ENCODE measurements at places on chromosomes 7 and 10. TPM values are rescaled to one million over a fixed set of nuclear protein-coding genes. Genes with fewer than 3 reads are reported as not detected.

The VSTM2A gene
- total RNA-seq: 0.96 TPM

The GPR158 gene
- total RNA-seq: not detected

The ZNF12 gene
- total RNA-seq: 171 TPM

The RHBDD2 gene
- total RNA-seq: 79.7 TPM

The PIK3CG gene
- 7.4 TPM for total RNA-seq

The SRPK2 gene
- 18.3 TPM for total RNA-seq

The MLXIPL gene
- 17.3 TPM for total RNA-seq

The PRSS37 gene
- total RNA-seq: not detected

GRCh38 chr7:29105752-29106668 lies 40.3 kb downstream of the CPVL start:
- DNase-seq: no peak

- DNase-seq: no peak
Observed at GRCh38 chr7:110994028-110994967, 96.6 kb upstream of the LRRN3 start.

GRCh38 chr10:79230328-79230830 lies 116.9 kb upstream of the PPIF start:
- DNase-seq: no peak

- no peak for DNase-seq
Observed at GRCh38 chr10:48506147-48506917, 98.5 kb downstream of the ARHGAP22 start.

- no peak for DNase-seq
Observed at GRCh38 chr10:95964756-95965155, 57.0 kb downstream of the CC2D2B start.

GRCh38 chr7:87944547-87944946 lies 10.5 kb downstream of the ADAM22 start:
- DNase-seq: no peak

GRCh38 chr7:41416208-41416595 lies 286.7 kb downstream of the INHBA start:
- no peak for DNase-seq

DNA sequence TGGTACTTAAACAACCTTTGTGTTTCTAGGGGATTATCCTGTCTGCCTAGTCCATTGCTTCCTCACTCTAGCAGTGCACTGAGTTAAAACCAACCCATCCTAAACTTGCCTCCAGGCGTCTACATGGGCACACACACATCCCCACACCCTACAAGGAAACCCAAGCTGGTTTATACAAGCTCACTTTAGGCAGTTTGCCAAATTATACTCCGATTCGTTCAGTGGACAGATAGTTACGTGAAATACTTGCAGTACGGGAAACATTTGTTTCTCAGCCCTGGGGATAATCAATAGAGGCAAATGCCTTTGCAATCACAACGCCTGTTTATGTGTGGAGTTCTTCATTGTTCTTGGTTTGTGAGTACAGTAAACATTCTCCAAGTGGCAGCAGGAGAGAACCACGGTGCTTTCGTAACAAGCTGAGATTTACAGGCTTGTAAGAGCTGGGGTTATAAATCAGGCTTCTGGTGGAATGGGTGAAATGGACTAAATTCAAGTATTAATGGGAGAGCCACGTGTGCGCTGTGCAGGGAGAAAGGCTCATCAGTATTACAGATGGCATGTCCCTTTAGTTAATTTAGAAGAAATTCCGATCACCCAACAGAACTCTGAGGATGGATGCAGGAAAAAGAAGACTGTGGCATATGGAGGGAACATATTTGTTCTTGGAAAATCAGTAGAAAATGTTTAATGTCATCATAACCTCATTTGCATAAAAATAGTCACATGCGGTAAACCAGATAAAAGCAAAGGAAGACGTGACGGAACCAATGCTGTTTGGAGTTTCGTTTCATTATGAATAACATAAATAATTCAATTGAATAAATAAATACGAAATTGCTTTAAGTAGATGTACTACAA lies 217.1 kb downstream of the GALNT17 start:
- DNase-seq: no peak

GRCh38 chr7:34806831-34807230 lies 148.8 kb downstream of the NPSR1 start:
- DNase-seq: no peak

GRCh38 chr7:73904219-73905137 lies 43.5 kb downstream of the TMEM270 start:
- no peak for DNase-seq

DNA sequence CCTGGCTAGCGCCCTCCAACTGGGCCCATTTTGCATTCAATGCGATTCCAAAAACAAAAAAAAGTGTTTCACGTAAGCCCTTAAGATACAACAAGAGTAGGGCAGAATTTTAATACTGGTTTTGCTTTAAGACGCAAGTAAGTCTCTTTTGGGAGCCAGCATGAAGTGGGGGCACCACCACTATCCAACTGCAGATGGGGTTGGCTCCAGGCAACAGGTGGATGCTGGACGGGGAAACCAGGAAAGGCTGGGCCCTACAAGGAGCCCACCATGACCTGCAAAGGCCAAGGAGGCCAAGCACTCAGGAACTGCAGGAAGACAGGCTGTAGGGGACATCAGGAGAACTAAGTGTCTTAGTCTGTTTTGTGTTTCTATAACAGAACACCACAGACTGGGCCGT lies 86.5 kb upstream of the INSIG1 start:
- no peak for DNase-seq

- no peak for DNase-seq
Observed at GRCh38 chr7:117669818-117670217, 190.0 kb downstream of the CFTR start.

- peak; percentile 64 for DNase-seq
Observed at GRCh38 chr10:121994429-121994941, 5.5 kb downstream of the TACC2 start.

- DNase-seq: no peak
Observed at GRCh38 chr7:76346778-76347177, 12.0 kb downstream of the YWHAG start.

DNA sequence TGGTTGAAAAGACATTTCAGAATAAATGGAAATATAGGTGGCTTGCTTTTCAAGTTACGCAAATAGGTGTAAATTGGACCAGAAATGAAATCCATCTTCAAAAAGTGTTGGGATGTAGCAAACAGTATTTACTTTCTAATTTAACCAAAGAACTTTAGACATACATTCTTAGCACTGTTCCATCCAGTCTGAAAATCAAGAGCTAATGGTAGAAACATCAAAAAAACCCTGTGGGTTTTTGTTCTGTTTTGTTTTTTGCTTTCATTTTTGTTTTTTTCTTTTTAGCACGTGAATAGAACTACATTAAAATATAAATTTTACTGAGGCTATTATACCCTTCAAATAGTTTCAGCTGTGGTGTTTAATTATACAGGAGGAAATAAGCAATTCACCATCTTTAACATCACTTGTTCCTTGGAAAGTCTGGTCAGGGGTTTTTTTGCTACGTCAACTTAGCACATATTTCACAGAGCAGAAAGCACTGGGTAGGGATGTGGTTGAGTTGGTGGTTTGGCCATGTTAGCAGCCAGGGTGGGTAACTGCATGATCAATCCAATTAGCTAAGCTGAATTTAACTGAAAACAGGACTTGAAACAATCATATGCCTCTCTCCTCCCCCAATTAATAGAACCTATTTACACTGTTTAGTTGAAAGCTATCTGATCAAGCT lies 275.4 kb upstream of the PFKP start:
- DNase-seq: no peak

DNA sequence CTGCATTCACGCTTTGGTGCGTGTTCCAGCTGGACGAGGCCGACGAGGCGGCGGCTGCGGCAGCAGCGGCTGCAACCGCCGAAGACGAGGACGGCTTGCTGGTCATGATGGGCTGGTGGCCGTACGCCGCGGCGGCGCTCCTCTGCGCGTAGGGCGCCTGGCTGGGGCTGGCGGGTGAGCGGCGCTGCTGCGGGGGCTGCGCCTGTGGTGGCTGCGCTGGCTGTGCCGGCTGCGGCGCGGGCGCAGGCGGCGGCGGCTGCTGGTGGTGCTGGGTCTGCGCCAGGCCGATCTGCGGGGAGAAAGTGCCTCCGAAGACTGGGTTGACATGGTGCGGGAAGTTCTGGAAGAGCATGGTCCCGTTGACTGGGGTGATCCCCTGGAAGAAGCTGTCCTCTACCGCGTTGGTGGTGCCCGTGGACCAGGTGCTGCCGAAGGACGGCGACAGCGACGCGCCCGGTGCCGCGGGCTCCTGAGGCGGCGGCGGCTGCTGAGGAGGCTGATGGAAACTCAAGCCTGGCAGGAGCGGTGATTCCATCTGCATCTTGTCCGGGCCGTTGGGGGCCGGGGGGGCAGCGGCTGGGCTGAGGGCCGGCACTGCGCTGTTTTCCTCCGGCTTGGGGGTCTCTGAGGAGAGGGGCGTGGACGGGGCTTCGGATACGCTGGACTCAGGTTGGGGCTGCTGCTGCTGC lies 51.1 kb downstream of the CPEB3 start:
- peak; percentile 46 for DNase-seq

DNA sequence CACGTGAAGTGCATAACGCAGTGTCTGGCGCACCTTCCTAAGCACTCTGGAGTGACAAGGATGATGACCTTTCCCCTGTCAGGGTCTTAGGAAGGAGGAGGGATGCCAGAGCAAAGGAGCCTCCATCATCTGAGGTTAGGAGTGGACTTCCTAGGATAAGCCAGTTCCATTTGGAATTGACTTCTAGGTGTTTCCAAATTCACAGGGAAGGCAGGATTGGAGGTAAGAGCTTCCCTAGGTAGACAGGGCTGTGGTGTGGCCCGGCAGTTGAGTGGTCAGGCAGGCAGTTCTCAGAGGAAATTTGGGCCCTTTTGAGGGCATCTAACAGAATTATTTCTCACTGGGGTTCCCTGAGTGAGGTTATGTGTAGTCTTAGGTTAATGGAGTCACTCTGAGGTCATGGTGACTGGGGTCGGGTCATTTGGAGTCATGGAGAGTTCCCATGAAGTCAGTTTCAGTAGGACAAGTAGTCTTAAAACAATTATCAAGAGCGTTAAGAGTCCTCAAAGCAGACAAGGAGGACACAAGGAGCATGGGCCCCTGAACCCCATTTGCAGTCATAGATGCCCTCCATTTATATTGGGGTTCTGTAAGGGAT lies 8.2 kb downstream of the PPIF start:
- DNase-seq: no peak

DNA sequence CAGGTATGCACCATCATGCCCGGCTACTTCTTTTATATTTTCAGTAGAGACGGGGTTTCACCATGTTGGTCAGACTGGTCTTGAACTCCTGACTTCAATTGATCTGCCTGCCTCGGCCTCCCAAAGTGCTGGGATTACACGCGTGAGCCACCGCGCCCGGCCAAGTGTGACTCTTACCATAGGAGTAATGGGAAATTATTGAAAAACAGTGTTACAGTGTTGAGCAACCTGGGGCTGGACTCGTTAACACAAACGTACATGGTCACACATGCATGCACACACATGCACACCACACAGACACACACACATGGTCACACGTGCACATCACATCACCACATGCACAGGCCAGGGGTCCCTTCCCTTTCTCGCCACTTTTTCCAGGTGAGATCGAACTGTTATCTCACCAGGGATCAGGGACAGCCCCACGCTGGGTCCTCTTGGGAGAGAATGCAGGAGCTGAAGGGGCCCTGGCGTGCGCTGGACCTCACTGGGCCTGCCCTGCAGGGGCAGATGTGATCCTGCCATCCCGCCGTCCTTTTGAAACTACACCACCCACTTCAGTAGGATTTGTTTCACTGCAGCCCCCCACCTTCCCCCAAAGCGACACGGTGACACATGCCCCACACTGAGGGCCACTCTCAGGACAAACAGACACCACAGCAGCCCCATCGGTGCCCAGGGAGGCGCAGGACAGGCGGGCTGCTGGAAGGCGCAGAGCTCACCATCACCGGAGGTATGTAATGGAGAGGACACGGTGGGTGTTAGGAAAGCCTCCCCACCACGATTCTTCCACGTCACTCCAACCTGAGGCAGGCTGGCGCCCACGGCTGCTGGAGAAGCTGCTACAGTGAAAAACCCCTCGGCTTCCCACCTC lies 10.2 kb downstream of the RADIL start:
- no peak for DNase-seq

DNA sequence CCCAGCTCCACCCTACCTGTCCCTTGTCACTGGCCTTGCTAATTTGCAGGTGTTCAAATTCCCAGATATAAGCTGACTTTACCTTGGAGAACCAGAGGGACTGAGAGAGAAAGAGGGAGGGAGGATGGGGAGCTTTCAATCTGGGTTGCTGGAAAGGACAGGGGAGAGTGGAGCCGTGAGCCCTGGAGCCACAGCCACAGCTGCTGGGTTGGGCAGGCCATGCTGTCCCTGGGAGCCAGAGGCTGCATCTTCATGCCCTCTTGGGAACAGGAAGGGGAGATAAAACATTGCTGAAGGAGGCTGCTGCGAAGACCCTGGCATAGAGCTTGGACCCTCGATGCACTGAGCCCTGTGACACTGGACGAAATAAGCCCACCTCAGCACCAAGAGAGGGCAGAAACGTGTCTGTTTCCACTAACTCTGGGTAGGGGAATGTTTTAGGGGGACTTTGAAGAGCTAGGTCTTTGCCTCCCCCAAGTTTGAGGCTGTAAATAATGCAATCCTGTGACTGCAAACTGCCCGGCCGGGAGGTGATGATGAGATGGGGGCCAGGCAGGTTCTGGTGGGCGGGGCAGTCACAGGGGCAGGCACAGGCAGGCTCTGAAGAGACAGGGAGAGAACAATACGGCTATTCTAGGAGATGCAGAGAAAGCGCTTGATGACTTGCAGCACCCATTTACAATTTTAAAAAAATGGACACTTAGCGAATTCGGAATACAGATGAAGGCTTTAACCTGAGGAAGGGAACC lies 5.8 kb upstream of the JAKMIP3 start:
- no peak for DNase-seq

GRCh38 chr7:45920502-45921380 lies at the start of gene IGFBP3:
IGFBP3 (minus strand) TSS chr7:45921272; CDS start chr7:45921140, 132 bp downstream.
- DNase-seq: no peak

GRCh38 chr10:61992671-61993668 lies 91.5 kb downstream of the ARID5B start:
- DNase-seq: peak; percentile 56

GRCh38 chr10:132809232-132810140 lies 23.5 kb upstream of the NKX6-2 start:
- no peak for DNase-seq

GRCh38 chr10:125257521-125258108 lies 97.3 kb upstream of the CTBP2 start:
- DNase-seq: no peak

GRCh38 chr10:111017098-111017497 lies 59.7 kb upstream of the ADRA2A start:
- no peak for DNase-seq
